ENCODE measurements at places on chromosomes 1 and 21.

DNA sequence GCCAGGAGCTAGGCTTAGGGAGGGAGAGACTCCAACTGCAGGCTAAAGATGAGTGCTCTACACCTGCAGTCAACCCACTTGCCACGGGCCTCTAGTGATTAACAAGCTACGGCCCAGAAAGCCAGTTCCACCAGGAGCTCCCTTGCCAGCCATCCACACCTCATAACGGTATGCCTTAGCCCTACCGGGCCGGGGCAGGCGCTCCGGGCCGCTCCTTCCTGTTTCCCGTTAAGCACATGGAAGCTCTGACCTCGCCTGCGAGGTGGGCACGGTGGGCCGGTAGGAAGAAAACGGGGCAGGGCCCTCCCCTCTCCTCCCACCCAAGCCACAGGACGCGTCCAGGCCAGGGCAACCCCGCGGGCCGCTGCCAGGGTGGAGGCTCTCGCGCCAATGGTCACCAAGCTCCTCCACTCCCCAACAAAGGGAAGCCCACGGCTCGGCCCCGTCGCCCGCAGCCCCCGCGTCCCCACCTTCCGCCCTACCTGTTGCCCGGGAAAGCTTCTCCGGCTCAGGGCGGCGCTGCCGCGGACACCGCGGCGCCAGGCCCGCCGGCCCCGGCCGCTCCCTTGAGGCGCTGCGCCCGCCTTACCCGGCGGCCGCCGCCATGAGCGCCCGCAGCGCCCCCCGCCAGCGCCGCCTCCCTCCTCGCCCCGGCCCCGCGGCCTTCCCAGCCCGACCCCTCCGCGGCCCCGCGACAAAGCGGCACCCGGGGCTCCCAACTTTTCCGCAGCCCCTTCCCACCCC, 627 bp downstream of the CERS2 start:
- DNase-seq = peak; percentile 27

GRCh38 chr1:45306319-45306718, 20.4 kb upstream of the HPDL start:
- DNase-seq = no peak

GRCh38 chr1:230778916-230779590, 31.9 kb downstream of the CAPN9 start:
- DNase-seq = no peak

DNA sequence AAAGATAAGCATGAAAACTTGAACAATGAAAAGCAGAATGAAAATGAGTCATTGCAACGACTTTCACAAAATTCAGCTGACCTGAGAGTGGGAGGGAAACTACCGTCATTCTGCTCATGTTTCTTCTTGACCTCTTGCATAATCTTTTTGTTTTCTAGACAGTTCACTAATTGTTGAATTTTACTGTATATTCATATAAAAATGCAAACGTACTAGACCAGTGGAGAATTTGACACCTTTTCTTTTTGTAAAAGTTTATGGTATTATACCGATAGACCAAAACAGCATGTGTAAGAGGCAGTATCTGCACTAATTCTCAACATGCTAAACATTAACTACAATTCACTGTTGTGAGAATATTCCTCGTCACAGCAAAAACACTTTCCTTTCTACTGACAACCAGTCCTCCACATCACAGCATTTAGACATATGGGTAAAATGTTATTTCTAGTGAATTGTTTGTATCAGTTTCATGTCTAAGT, 137.8 kb downstream of the GREM2 start:
- no peak for DNase-seq

DNA sequence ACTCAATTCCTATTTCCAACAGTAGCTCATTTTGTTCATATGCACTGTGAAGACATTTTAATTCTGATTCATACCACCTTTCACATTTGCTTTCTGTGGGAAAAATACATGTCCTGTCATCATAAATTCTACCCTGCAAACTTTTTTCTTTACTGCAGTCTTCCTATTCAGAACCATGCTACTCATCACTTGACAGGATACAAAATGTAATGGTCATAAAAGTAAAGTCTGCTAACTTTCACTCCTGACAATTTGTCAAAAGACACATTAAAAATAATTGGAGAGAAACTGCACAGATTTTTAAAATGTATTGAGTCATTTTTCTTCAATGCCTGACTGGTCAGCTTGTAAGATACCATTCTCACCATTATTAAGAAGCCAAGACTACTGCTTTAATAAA, 1817.1 kb downstream of the BRINP3 start:
- DNase-seq = no peak
